ENCODE measurements at places on chromosomes 13 and 19.
A peak's percentile ranks its signal among the peaks of the same experiment; 100 is the strongest.

DNA sequence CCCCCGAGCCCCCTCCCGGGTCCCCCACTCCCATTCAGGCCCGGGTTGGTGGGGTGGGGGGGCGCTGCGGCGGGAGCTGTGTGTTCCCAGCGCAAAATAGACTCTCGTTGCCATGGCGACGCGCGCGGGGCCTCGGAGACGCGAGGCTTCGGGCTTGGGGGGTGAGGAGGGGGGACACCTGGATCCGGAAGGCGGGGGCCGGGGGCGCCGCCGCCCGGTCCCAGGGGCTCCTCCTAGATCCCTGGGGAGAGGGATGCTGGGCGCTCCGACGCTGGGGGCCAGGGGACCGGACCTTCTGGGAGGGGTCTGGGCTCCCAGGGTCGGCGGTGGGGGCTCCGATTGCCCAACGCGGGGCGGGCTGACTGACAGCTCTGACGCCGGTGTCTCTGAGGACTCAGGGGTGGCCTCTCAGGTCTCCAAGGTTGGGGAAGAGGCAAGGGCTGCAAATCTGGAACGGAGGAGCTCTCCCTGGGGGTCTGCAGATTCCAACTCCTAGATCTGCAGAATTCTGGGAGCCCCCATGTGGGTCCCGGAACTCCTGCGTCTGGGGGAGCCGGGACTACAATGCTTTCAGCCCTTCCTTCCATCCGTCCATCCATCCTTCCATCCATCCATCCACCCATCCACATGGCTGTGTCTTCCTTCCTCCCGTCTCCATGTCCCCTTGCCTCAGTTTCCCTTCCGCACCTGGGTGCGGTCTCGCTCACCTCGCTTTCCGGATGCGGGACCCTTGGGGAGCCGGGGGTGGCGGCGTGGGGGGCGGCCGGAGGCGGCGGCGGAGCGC, 9.1 kb upstream of the SHISA7 start:
- DNase-seq, result peak; percentile 66

DNA sequence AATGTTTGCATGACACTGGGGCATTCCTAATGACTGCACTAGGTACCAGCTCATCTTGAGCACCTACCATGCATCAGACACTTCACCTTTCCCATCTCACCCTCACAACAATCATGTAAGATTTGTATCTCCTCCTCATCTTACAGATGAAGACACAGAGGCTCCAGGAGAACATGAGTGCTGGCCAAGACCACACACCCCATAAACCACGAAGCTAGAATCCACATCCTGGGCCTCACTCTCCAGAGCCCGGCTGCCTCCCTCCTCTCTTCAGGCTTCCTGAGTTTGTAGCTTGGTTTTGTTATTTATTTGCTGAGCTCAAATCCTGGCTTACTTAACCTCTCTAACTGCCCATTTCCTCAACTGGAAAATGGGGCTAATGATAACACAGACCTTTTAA, 25.9 kb downstream of the FAM216B start:
- DNase-seq, result no peak

GRCh38 chr13:33767140-33767539, 50.8 kb upstream of the RFC3 start:
- no peak for DNase-seq

GRCh38 chr13:25659091-25659795, 287.5 kb downstream of the ATP8A2 start:
- DNase-seq, result peak; percentile 53

- DNase-seq, result no peak
These were observed 277.8 kb downstream of the FOXO1 start for GRCh38 chr13:40388617-40389016.

DNA sequence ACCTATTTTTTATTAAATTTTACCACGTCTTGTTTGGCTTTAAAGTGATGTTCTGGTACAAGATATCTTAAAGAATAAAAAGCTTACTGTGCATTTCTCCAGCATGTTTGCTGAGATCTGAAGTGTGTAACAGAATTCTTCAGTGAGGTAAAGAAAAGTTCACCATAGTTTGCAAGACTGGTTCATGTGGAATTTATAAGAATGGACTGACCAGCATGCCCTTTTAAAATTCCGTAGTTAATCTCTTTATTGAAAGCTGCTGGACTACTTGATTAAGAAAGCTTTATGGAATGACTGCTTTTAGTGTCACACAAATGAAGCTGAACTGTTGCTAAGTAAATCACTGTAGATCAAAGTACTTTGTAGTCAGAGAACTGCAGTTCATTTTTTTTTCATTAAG, 119.2 kb downstream of the GPC6 start:
- no peak for DNase-seq

- peak; percentile 49 for DNase-seq
These were observed 1.3 kb downstream of the TNNT1 start for GRCh38 chr19:55147545-55148251.

GRCh38 chr13:37207691-37208451, 102.4 kb upstream of the CSNK1A1L start:
- DNase-seq, result no peak

DNA sequence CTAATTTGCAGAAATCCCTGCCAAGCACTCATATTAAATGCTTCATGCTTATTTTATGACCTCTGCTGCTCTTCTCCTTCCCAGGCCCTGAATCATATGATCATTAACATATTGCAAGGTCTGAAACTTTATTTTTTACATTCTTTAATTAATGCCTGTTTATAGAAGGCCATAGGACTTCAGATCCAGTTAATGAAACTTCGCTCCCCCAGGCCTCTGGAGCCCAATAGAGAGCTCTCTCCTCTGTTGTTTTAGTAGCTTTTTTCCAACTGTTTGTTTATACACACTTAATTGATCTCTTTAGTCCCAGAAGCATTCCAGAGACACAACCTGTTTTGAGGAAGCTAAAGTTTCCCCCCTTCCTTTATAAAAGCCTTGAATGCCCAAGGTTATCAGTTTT, 68.3 kb downstream of the DACH1 start:
- no peak for DNase-seq

DNA sequence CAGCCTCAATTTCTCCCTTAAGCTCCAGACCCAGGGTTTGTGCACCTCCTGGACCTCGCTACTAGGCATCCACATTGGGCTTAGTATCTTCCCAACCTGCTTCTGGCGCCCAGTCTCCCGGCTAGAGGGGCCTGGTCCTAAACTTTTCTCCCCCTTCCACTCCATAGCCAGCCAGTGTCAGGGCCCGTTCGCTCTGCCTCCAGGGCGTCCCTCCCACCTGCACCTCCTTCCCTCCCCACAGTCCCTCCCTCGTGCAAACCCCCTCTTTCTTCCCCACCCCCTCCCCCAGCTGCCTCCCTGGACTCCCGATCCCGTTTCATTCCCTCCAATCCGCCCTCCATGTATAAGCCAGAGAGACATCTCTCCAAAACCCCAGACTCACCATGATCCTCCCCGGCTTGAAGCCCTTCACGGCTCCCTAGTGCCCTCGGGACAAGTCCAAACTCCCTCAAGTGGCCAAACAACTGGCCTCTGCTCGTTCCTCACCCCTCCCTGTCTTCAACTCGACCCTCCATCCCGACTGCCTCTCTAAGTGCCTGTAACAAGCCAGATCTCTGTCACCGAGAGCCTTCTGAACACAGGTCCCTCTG, 997 bp upstream of the SAMD4B start:
- DNase-seq, result peak; percentile 60

GRCh38 chr19:17860993-17861360, 1.3 kb downstream of the RPL18A start:
- no peak for DNase-seq
